ENCODE measurements at places on chromosomes 13 and 19.

GRCh38 chr19:48118131-48118517 lies 7.5 kb upstream of the PLA2G4C start:
- DNase-seq = no peak

- DNase-seq = no peak
Observed at GRCh38 chr13:113365971-113366588, 2.1 kb upstream of the GRTP1 start.

DNA sequence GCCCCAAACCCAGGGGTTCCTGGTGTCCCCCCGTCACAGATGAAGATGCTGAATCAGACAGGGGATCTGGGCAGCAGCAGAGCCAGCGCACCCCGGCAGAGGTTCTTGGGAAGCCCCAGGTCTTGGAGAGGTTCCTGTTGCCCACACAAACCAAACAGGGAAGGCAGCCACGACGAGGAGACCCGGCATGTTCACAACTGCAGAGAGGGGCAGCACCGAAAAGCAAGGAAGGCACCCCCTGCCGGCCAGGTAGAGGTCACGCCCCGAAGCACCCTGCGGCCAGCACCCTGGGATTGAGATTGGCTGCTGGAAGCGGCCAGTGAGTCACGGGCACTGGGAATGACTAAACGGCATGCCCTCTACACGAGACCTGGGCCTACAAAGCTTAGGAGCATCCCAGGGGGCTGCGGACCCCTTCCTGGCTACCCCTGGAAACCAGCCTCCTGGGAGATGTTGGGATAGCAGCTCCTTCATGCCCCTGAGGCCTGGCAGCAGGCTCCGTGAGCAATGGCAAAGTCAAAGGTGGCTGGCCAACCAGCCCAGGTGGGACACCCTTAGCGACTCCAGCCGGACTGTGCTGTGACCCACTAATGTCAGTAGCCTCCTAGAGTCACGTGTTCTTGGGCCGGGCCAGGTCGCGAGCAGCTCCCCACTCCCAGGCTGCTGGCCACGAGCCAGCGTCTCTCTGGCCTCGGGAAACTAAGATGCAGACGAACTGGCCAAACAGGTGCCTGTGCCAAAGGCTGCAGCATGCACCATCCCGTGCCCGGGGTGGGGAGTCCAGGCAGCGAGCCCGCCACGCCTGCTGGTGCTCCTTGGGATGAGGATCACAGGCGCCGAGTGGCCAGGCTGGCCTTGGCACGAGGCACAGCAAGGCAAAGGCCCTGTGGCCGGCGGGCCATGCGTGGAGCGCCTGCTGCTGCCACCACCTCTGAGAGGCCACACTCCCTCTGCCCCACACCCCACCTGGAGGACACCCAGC lies 43.2 kb downstream of the MLLT1 start:
- no peak for DNase-seq

- DNase-seq = no peak
Observed at GRCh38 chr19:54366811-54367210, 2.1 kb upstream of the LAIR1 start.

GRCh38 chr19:35048911-35049411 lies 7.4 kb downstream of the HPN start:
- DNase-seq = no peak

- DNase-seq = no peak
Observed at GRCh38 chr19:50831026-50831396, 2.4 kb downstream of the KLK15 start.

DNA sequence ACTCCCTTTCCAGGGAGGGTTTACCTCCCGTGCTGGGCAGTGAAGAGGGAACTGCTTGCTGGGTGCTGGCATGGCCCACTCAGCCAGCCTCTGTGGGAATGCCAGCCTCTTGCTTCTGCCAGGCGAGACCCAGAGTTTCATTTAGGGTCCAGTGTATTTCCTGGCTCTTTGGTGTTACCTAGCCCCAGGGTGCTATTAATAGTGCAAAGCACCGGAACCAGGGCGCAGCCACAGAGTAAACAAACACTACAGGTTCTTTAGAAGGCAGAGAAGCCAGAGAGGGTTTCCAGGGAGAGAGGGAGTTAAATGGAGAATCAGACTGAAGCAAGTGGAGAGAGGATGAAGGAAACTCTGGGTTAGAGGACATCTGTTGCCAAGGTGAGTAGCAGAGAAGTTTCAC lies 74.9 kb upstream of the SPATA13 start:
- no peak for DNase-seq

- DNase-seq = no peak
Observed at GRCh38 chr19:7641290-7642276, 4.7 kb downstream of the STXBP2 start.

- no peak for DNase-seq
Observed at GRCh38 chr13:48163061-48163460, 68.2 kb upstream of the MED4 start.

GRCh38 chr19:47258434-47258833 lies 2.1 kb downstream of the CCDC9 start:
- DNase-seq = no peak

DNA sequence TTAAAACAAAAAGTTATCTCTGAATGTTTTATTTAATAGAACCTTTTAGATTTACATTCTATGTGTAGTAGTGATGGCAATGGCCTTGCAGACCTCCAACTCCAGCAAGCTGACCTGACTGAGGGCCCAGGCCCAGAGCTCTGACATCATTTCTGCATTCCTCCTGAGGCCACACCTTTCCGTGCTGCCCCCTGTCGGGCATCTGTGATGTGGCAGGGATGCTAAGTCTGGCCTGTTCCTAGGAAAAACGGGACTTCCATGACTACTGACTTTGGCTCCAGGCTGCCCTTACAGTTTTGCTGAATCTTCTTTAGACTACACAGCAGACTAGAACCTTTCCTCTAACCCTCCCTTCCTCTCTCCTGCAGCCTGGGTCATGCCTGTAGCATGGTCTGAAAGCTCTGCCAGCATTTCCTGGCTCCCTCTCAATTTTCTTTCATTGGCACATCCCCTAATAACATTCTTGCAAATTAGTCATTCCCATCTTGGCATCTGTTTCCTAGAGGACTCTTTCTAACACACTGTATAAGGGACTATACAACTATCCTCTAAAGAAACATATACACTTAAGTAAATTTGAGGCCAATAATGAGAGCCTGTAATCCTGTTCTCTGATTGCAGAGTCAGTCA lies 249.1 kb downstream of the GPC5 start:
- no peak for DNase-seq

GRCh38 chr19:18214779-18215433 lies 11.1 kb upstream of the RAB3A start:
- no peak for DNase-seq
